Kidney (tissue), 22 donors: ENCODE measurements at places on chromosomes 6 and 20.

DNA sequence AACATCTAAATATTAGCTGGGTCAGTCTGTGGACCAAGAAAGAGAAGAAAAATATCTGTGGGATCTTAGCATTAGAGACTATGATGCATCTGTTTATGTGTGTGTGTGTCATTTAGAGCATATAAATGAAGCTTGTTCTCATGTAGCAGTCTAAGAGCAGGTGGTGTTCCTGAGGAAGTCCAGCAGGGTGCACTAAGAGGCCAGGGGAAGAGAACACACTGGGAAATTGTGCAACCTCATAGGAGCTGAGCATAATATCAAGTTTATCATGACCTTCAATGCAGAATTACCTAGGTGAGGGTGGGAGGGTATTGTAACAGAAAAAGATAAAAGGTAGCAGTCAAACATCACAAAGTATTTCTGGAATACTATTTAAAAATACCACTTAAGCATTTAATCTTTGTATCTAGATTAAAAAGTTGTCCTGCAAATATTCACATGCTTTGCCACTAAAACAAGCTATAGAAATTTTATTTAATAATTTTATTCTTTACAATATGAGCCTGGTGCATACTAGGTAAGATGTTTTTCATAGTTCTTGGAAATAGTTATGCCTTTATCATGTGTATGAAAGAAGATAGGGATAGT is 80.5 kb downstream of the SMPDL3A start:
- no peaks in the 10 kb centered on the region for H3K27me3 ChIP-seq
- no peak overlapping the region for H3K27ac ChIP-seq
- no peak overlapping the region for H3K4me3 ChIP-seq
- no peaks in the 10 kb centered on the region for H3K4me1 ChIP-seq

GRCh38 chr6:160013987-160014868 is 45.3 kb downstream of the IGF2R start:
- no peak overlapping the region for H3K27ac ChIP-seq
- peaks cover 25% of the 10 kb centered on the region for H3K36me3 ChIP-seq
- DNase-seq = no peak
- H3K27me3 ChIP-seq = no peaks in the 10 kb centered on the region
- no peak overlapping the region for H3K4me3 ChIP-seq
- peaks cover 2% of the 10 kb centered on the region for H3K4me1 ChIP-seq

DNA sequence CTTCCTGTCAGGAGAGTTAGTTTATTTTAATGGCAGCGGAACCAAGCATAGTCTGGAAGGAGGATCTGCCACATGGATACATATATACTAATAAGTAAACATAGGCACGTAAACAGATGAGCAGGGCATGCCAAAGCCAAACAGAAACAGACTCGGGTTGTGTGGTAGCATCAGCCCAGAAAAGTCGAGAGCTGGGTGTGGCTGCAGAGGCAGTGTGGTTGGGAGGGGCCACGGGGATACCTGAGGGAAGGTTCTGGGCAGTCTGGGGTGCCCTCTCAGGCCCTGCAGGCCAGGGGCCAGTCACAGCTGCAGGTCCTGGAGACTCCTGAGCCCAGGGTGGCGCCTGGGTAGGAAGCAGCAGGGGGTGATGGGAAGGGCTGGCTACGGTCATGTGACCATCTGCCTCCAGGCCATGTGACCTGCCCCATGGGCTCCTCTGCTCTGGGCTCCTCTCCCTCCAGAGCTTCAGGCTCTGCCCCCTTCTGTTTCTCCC is 42.8 kb upstream of the MRPS10 start:
- no peak overlapping the region for H3K4me3 ChIP-seq
- no peaks in the 10 kb centered on the region for H3K27me3 ChIP-seq
- no peaks in the 10 kb centered on the region for H3K36me3 ChIP-seq
- H3K27ac ChIP-seq = no peak overlapping the region
- H3K4me1 ChIP-seq = no peaks in the 10 kb centered on the region

DNA sequence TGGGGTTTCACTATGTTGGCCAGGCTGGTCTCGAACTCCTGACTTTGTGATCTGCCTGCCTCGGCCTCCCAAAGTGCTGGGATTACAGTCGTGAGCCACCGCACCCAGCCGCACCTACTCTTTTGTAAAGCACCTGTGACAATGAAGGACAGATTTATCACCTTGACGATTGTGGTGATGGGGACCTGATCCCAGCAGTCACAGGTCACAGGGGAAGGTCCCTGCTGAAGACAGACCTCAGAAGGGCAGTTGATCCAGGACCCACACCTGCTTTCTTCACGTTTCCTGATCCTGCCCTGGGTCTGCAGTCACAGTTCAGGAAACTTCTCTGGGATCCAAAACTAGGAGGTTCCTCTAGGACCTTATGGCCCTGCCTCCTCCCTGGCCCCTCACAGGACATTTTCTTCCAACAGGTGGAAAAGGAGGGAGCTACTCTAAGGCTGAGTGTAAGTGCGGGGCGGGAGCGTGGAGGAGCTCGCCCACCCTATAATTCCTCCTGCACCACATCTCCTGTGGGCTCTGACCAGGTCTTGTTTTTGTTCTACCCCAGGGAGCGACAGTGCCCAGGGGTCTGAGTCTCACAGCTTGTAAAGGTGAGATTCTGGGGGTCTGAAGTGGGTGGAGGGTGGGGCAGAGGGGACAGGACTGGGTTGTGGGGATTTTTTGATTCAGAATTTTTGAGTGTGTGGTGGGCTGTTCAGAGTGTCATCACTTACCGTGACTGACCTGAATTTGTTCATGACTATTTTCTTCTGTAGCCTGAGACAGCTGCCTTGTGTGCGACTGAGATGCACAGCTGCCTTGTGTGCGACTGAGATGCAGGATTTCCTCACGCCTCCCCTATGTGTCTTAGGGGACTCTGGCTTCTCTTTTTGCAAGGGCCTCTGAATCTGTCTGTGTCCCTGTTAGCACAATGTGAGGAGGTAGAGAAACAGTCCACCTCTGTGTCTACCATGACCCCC is 3.0 kb downstream of the HLA-E start:
- H3K36me3 ChIP-seq = peaks cover 2% of the 10 kb centered on the region
- DNase-seq = no peak
- H3K27me3 ChIP-seq = no peaks in the 10 kb centered on the region
- H3K4me3 ChIP-seq = peak overlapping the region; percentile 93

DNA sequence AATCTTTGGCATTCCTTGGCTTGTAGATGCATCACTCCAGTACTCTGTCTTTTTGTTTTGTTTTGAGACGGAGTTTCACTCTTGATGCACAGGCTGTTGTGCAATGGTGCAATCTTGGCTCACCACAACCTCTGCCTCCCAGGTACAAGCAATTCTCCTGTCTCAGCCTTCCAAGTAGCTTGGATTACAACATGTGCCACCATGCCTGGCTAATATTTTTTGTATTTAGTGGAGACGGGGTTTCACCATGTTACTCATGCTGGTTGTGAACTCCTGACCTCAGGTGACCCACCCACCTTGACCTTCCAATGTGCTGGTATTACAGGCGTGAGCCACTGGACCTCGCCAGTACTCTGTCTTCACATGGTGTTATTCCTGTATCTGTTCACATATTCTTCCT is 35.8 kb upstream of the LGSN start:
- DNase-seq = no peak
- H3K27me3 ChIP-seq = no peaks in the 10 kb centered on the region
- no peaks in the 10 kb centered on the region for H3K36me3 ChIP-seq
- no peak overlapping the region for H3K27ac ChIP-seq

DNA sequence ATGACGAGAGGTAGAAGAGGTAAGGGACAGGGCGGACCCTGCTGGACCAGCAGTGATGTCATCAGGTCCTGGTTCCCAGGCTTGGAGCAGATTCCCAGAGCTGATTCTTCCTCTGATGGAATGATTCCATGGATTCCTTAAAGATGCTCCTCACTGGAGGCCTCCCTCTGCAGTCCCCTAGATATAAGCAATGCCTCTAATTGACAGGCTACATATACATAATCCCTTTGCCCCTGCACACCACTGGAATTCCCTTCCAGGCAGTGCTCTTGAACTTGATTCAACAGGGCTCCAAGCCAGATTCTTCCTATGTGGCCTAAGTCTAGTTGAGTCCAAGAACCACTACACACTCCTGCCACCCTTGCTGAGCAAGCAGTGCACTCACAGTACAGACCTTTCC is 52.3 kb upstream of the L3MBTL3 start:
- no peaks in the 10 kb centered on the region for H3K27me3 ChIP-seq
- H3K27ac ChIP-seq = no peak overlapping the region
- H3K36me3 ChIP-seq = no peaks in the 10 kb centered on the region

DNA sequence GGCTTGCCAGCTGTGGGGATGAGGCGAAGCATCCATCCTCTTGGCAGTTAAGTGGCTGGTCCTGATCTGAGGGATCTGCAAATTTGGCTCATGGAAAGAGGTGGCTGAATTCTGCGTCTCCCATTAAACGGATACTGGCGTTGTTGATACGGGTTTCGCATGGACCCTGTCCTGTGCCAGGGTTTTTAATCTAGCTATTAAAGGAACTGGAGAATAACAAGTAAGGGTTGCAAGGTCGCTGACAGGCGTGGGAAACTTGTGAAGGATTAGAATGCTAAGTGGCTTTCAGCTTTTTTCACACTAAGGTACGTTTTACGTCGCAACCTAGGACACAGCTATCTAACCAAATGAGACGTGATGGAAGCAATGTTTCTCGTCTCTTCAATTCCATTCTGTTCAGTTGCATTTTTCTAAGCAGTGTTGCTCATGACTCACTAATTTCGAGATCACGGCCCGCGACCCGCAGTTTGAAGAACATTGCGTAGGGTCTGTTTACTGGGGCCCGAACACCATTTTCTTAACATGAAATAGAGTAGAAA is 852 bp downstream of the GMNN start:
- H3K36me3 ChIP-seq = no peaks in the 10 kb centered on the region
- peak overlapping the region; percentile 100 for H3K4me3 ChIP-seq
- no peak for DNase-seq
- H3K27me3 ChIP-seq = no peaks in the 10 kb centered on the region
- peak overlapping the region; percentile 98 for H3K27ac ChIP-seq
- no peaks in the 10 kb centered on the region for H3K4me1 ChIP-seq

- H3K4me3 ChIP-seq = no peak overlapping the region
- no peak overlapping the region for H3K27ac ChIP-seq
- DNase-seq = no peak
- no peaks in the 10 kb centered on the region for H3K27me3 ChIP-seq
- H3K36me3 ChIP-seq = no peaks in the 10 kb centered on the region
- no peaks in the 10 kb centered on the region for H3K4me1 ChIP-seq
Observed at GRCh38 chr6:149129371-149130077, 188.0 kb upstream of the TAB2 start.

- DNase-seq = no peak
- H3K36me3 ChIP-seq = no peaks in the 10 kb centered on the region
- H3K4me3 ChIP-seq = no peak overlapping the region
Observed at GRCh38 chr6:7917729-7918128, 7.1 kb upstream of the TXNDC5 start.

- no peak for DNase-seq
- no peaks in the 10 kb centered on the region for H3K27me3 ChIP-seq
- no peak overlapping the region for H3K27ac ChIP-seq
- H3K36me3 ChIP-seq = no peaks in the 10 kb centered on the region
Observed at GRCh38 chr6:154605178-154605881, 94.8 kb upstream of the CNKSR3 start.

DNA sequence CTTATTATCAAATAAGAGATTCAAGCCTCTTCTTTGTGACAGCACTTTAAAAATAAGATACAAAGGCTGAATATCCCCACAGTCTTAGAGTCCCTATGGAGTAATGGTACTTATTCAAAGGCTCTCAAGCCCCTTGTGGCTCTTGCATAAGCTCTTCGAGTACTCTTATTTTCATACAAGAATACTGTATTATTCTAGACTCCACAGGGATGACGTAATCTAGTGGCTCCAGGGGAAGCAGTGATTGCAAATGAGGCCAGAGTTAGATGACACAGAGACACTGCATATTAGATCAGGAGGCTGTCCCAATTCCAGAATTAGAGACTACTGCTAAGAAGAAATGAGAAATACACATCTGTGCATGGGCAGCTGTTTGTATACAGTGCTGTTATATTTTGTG is 1195.9 kb upstream of the MAP3K7 start:
- H3K4me3 ChIP-seq = no peak overlapping the region
- no peaks in the 10 kb centered on the region for H3K4me1 ChIP-seq
- no peak for DNase-seq
- H3K36me3 ChIP-seq = no peaks in the 10 kb centered on the region
- H3K27ac ChIP-seq = no peak overlapping the region
- H3K27me3 ChIP-seq = no peaks in the 10 kb centered on the region

- no peak for DNase-seq
- H3K36me3 ChIP-seq = peaks cover 16% of the 10 kb centered on the region
- H3K27ac ChIP-seq = no peak overlapping the region
- no peak overlapping the region for H3K4me3 ChIP-seq
- H3K4me1 ChIP-seq = no peaks in the 10 kb centered on the region
Observed at GRCh38 chr20:50750145-50750671, 18.8 kb downstream of the PARD6B start.

DNA sequence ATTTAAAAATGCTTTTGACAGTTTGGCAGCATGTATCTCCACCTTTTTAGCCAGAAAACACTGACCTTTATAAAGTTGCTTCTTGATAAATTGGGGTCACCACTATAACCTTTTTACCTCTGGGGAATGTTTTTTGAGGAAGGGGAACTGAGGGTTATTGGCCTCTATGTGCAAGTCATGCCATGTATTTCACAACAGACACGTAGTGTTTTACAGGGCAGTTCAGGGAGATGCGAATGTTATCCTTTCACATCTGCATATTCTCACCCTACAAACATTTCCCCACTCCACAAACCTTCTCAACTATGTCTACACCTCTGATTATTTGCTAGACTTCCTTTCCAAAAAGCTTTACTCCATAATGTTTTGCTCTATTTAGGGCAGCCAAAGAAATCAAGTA is 17.0 kb upstream of the SLA2 start:
- H3K27me3 ChIP-seq = no peaks in the 10 kb centered on the region
- no peak overlapping the region for H3K4me3 ChIP-seq
- no peaks in the 10 kb centered on the region for H3K36me3 ChIP-seq

DNA sequence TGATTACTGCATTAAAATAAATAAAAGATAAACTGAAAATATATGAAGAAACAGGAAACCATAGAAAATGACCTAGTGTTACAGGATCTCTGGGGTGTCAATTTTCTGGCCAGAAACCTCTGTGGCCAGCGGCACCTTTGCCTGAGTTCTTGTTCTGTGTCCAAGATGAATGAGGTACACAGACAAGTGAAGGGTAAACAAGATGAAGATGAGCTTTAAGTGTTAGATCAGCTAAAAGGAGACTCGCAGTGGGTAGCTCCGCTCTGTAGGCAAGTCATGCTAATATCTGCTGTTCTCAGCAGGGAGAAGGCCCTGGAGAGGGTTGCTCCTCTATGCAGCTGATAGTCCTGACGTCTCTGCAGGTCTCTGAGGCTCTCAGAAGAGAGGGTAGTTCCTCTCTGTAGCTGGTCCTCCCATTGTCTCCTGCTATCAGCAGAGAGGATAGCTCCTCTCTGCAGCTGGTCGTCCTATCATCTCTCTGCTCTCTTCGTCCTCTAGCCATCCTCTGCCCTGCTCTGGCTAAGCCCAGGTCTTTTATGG is 35.9 kb upstream of the TBC1D22B start:
- no peaks in the 10 kb centered on the region for H3K36me3 ChIP-seq
- no peak overlapping the region for H3K27ac ChIP-seq
- H3K4me1 ChIP-seq = peaks cover 10% of the 10 kb centered on the region

DNA sequence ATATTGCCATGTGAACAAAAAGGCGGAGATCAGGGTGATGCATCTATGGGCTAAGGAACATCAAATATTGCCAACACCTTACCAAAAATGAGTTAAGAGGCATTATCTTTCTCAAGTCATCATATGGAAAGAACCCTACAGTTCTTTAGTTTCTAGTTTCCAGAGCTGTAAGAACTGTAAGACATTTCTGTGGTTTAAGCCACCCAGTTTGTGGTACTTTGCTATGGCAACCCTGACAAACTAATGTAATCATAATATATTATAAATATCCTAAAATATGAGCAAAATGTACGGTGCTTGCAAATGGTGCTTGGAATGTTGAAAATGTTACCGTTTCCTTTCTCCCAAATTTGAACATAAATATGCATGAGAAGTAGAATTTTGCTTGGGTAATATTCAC is 349.6 kb downstream of the PHF3 start:
- no peak for DNase-seq
- H3K27me3 ChIP-seq = no peaks in the 10 kb centered on the region
- H3K27ac ChIP-seq = no peak overlapping the region
- H3K4me3 ChIP-seq = no peak overlapping the region
- H3K36me3 ChIP-seq = no peaks in the 10 kb centered on the region
- H3K4me1 ChIP-seq = no peaks in the 10 kb centered on the region
